ENCODE measurements at places on chromosomes 1 and 21.

GRCh38 chr1:86913399-86913895 lies 479 bp downstream of the SELENOF start:
- peak; percentile 24 for DNase-seq

DNA sequence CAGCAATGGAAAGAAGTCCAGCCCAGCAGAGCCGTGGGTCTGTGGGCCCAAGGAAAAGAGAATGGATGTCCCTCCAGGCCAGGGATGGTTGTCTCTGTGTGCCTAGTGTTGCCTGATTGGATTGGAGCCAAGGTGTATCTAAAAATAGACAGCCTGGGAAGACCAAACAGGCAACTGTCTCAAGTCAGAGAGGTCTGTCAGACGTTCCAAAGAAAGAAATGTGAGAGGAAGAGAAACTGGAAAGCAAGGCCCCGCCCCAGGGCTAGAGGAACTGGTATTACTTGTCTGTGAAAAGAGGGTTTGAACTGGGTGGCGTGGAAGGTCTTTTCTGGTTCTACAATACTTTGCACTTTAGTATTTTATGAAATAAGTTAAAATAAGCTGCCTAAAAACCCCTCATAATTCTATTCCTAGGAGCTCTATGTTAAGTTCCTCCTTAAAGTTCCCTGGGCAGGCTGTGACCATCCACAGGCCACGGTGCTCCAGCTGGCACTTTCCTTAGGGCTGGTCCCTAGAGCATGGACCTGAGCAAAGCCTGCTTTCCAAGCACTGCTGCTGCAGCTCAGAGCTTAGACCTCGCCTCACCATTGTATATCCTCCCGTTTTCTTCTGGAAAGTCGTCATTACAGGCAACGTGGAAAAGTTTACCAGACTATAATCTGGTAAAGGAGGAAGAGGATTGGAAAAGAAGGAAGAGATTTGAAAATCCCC lies 151.6 kb downstream of the DISC1 start:
- no peak for DNase-seq

DNA sequence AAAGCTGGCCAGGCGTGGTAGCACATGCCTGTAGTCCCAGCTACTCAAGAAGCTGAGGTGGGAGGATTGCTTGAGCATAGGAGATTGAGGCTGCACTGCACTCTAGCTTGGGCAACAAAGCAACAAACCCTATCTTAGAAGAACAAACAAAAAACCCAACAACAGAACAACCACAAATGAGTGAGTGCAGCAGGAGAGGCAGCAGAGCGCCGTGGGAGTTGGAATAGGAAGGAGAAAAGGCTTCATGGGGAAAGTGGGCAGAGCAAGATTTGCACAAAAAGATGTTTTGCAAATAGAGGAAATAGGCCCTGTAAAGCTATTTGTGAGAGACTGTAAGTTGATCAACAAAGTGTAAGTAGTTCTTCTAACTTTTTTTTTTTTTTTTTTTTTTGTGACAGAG lies 19.6 kb downstream of the SMAP2 start:
- no peak for DNase-seq

GRCh38 chr21:30164796-30165195 lies 1.8 kb downstream of the CLDN17 start:
- no peak for DNase-seq
